ENCODE measurements at places on chromosomes 5 and 9.

GRCh38 chr9:94286116-94286515, 27.0 kb downstream of the ZNF169 start:
- no peak for DNase-seq

DNA sequence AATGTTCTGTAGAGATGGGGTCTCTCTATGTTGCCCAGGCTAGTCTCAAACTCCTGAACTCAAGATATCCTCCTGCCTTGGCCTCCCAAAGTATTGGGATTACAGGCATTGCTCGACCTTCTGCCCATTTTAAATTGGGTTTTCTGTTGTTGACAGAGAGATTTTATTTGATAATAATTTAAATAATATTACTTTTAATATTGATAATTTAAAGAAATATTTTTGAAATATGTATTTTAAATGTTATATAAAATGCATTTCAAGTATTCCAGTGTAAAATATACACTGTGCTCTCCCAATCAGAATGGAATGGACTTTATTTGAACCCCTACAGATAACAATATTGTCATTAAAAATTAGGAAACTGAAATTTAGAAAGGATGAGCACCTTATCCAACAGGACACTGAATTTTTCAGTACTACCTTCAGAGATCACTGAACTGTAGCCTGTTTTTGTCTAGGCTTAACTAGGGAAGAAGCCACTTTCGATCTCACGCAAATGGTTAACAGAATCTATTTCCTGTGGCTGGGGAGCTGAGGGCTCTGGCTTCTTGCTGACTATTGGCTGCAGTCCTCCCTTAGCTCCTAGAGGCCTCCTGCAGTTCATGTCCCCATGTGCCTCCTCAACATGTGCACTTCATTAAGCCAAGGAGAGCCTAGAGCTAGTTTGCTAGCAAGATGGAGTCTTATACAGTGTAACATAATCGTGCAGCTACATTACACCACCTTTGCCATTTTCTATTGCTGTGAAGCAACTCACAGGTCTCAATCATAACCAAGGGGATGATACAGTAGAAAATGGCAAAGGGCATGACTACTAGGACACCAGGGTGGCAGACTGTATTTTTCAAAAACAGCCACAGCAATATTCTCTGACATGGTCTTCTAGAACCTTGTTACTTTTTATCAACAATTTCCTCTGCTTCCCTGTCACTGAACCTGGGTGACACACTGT, 150.0 kb downstream of the CDC42SE2 start:
- DNase-seq: no peak

DNA sequence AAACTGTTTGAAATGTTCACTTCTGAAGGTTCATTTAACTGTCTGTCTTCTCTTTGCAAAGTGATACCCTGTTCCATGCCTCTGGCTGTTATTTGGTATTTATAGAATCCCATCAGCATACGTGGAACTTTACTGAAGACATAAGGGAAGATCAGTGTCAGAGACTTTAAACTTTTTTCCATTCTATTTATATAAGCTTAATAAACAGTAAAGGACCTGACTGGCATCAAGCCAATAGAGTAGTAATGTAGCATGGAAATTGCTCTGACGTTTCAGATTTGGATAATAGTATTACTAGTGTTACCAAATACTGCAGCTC, 94.9 kb upstream of the MINAR2 start:
- no peak for DNase-seq

DNA sequence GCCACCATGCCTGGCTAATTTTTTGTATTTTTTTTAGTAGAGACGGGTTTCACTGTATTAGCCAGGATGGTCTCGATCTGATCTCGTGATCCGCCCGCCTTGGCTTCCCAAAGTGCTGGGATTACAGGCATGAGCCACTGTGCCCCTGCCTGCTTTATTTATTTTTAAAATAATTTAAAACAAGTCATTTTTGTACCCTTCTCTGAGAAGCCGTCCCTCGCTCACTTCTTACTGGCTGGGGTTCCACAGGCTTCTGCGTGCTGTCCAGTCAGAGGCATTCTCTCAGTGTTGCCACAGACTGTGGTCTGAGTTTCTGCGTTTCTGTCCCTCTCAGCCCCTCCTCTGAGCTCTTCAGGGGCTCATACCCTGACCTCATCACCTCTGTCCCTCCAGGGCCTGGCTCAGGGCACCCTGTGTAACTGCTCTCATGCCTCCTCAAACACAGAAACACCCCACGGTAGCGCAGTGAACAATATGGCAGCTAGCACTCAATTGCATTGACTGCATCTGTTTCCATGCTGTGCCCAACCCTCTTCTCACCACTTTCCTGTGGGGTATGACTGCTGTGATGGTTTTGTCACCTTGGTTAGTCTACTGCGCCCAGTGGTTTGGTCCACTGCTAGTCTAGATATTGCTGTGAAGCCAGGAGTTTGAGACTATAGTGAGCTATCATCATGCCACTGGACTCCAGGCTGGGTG, 44.3 kb upstream of the SH3PXD2B start:
- no peak for DNase-seq

- DNase-seq: no peak
These were observed 923 bp downstream of the RECK start for GRCh38 chr9:36037549-36038122.

DNA sequence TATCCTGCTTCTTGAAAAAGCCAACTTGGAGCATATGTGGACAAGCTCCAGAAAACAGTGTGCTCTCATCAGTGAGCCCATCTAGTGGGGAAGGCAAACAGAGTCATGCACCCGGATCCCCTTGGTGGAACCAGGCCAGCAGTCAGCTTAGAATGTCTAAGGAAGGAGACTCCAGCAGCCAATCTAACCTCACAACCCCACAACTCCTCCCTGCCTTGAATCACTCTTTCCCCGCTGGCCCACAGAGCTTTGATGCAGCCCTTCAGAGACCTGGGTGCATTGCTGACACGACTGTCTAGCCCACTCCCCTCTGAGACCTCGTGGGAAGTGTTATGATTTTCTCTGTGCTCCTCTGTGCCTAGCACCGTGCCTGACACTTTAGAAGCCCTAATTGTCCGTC, 623.7 kb downstream of the BNC2 start:
- no peak for DNase-seq

DNA sequence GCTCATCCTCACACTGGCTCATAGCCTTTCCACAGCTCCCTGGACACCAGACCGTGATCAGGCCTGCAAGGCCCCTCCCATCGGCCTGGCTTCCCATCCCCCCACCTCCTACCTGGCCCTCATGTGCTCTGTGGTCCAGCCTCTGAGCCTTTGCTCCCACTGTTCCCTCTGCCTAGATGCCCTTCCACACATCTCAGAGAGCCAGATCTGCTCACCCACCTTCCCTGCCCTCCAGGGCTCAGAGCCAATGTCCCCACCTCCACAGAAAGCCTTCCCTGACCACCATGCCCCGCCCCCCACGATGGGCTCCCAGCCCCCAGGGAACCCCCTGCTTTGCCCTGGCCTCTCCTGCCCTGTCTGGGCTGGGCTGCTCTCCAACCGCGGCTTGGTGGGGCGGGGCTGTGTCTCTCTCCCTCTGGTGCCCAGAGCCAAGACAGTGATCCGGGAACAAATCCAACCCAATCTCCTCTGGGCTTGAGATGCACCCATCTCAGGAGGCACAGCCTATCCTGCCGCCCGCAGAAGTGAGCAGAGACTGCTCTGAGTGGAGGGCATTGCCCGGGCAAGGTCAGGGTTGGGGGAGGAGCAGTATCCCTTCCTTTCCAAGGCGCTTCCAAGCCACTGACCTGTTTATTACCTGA, 1.6 kb downstream of the NINJ1 start:
- no peak for DNase-seq

DNA sequence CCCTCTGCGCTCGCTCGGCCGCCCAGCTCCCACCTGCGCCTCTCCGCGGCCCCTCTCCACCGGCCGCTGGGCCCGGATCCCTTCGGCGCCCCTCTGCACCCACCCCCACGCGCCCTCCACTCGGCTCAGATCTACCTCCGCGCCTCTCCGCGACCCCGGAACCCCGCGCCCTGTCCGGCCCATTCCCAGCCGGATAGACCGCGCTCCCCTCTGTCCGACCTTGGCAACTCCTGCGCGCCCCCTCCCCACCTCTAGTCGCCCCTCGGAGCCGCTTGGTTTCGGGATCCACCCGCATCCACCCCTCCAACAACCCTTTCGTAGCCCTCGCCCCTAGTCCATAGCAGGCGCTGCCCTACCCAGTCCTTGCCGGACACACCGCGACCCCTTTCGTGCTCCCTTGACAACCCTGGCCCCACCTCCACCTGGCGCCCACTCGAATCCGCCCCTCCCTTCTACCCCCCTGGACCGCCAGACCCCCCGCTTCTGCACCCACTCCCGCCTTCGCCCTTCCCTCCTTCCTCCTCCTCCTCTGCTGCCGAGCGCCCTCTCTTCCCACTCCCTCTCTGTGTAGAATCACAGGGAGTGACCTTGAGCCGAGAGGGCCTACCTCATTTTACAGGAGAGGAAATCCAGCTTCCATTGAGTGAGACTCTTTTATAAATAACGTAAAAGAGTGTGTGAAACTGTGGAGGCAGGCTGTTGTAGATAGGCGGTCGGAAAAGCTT, 525 bp upstream of the AK3 start:
- DNase-seq: no peak

DNA sequence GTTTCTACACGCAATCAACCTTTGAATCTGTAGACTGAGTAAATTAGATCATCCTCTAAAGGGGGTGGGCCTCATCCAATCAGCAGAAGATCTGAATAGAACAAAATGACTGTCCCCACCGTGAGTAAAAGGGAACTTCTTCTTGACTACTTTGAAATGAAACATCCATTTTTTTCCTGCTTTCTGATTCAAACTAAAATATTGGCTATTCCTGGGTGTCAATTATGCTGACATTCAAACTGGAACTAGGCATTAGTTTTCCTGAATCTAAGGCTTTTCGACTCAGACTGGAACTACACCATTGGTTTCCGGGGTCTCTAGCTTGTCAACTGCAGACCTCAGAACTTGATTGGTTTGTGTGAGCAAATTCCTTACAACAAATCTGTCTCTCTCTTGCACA, 772.2 kb upstream of the CDH10 start:
- DNase-seq: no peak

GRCh38 chr9:2166203-2166602, 151.1 kb downstream of the SMARCA2 start:
- DNase-seq: no peak

DNA sequence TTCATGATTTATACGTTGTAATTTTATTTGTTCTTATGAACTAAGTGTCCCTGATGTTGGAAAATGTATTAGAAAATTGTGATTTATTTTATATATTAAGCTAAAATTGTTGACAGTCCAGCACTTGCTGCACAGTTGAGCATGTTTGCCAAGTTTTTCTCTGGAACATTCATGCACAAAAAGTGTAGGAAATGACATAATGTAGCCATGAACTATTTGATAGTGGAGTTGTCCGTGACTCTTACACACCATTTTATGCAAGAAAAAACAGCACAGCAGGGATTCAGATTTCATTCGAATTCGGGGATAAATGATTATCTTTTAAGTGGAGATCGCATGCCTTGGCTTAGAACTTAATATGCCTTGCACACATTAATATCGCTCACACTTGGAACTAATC, 708.6 kb upstream of the WWC1 start:
- no peak for DNase-seq

- no peak for DNase-seq
These were observed 320.5 kb upstream of the CD180 start for GRCh38 chr5:67516948-67517565.

DNA sequence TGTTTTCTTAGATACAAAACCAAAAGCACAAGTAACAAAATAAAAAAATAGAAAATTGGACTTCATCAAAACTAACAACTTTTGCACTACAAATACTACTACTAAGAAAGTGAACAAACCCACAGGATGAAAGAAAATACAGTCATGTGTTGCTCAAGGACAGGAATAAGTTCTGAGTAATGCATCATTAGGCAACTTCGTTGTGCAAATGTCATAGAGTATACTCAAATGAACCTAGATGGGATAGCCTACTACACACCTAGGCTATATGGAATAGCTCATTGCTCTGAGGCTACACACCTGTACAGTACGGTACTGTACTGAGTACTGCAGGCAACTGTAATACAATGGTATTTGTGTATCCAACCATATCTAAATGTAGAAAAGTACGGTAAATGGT, 88.3 kb downstream of the RAPGEF1 start:
- DNase-seq: no peak

DNA sequence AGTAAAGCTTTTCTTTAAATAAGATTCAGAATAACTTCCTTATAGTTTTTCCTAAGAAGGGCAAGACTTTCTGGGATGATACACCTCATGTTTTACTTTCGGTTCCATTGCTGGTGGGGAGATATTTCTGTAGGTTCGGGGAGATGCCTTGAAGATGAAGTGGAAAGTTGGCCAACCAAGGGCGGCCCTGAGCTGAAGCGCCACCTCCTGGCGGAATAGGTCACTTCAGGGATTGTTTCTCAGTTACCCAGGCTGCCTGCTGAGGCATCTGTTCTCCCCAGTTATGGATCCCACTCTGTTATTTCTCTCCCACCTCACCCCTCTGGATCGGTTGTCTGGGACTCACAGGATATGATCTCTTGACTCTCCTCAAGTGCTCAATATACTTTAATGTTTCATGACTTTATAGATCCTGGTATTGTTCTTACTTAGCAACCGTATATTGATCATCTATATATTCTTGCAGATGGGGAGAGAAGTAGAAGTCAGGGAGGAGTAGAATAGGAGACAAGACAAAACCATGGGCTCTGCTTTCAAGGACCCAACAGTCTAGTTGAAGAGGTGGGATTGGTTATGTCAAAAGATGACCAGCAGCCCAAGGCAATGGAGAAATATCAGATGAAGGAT, 23.4 kb downstream of the MEGF10 start:
- no peak for DNase-seq

- no peak for DNase-seq
These were observed 36.0 kb downstream of the POC5 start for GRCh38 chr5:75681125-75681830.

GRCh38 chr5:155480731-155481131, 467.2 kb downstream of the KIF4B start:
- DNase-seq: no peak

- no peak for DNase-seq
These were observed 5.8 kb upstream of the LHFPL2 start for GRCh38 chr5:78654386-78654785.

DNA sequence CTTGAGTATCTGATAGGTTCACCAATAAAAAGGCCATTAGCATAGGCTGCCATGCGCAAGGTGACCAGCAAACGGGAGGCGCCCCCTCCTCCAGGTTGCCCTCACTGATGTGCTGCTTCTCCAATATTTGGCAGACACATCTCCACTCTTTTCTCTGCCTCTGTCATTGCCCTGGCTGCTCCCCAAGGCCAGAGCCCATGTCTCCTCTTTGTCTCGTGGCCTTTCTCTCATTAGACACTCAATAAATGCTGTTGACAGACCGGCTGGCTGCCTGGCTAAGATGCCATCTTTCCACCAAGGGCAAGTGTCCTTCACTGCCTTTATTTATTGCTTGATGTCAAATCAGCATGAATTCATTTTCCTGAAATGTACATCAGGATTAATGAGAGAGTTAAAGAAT, 404.0 kb upstream of the KIF2A start:
- no peak for DNase-seq
